A673 (cell line): ENCODE measurements at places on chromosomes 3 and 15. TPM values are rescaled to one million over a fixed set of nuclear protein-coding genes. Genes with fewer than 3 reads are reported as not detected.

GRCh38 chr3:10398341-10398740 is 77.4 kb upstream of the SEC13 start:
- no peak for DNase-seq

The AADACL2 gene
- not detected in 2 replicates for total RNA-seq

DNA sequence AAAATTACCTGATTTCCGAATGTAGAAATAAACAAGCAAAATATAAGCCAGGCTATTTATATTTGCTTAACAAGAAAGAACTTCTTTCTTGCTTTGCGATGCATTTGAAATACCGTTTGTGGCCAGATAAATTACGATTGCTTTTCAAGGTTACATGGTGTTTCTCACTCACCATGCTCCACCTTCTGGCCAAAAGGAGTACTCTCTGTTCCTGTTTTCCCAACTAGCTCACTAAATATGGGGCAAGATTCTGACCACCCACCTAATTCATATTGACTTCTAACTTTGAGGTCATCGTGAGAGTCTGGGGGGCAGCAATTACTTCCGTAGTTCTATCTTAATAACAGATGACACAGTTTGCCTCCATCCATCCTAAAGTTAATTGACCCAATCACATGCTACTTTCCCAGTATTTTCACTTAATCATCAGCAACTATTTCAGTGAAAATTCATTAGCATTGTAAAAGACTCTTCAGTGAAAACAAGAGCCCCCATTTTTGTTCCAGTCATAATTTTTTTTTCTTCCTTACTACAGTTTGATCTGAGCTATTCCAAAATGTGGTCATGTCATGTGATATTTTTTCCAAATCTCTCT is 25.9 kb downstream of the ACP3 start:
- DNase-seq, result peak; percentile 75

DNA sequence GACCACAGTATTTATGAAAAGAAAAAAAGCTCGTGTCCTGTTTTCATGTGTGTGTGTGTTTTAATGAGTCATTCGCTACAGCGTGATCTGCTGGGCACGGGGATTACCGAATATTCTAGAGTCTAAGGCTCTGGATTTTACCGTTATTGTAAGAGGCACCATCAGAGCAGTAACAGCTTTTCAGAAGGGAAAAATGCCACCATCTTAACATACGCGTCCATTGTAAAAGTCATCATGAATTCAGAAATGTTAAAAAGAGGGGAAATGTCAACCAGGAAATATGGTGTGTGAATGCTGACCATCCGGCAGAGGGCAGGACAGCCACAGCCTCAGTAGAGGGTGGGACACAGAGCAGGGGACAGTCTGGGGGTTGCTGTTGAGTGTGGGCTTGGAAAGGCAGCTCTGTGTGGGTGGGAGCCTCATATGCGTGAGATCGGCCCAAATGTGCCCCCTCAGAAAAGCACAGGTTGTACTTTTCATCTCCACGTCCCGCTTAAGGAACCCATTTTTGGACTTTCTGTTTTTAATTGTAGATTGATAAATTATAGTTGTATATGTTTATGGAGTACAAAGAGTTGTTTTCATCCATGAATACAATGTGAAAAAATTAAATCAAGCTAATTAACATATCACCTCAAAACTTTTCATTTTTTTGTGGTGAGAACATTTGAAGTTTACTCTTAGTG is 69.6 kb downstream of the ASB7 start:
- peak; percentile 55 for DNase-seq

- DNase-seq, result no peak
Measured at GRCh38 chr15:94638183-94638582, 406.8 kb downstream of the MCTP2 start.

The CDHR4 gene
- 0.48 TPM in 1 of 2 replicates, not detected in the other for total RNA-seq

- DNase-seq, result no peak
Measured at GRCh38 chr15:74573987-74574386, 33.0 kb downstream of the ARID3B start.
